Diencephalon (tissue), 1 donor: ENCODE measurements at places on chromosomes 5 and 9. TPM values are rescaled to one million over a fixed set of nuclear protein-coding genes. Genes with fewer than 3 reads are reported as not detected.

Gene ZBTB34
- total RNA-seq: 33.9 TPM

Gene PDCD1LG2
- 0.23 TPM for total RNA-seq

Gene VAV2
- total RNA-seq: 17.5 TPM

Gene DELE1
- 34.1 TPM for total RNA-seq

Gene MLANA
- not detected for total RNA-seq

Gene PCDHGC4
- 91.6 TPM for total RNA-seq

Gene KCNV2
- total RNA-seq: not detected

Gene N4BP3
- total RNA-seq: 12.5 TPM

Gene CDC37L1
- total RNA-seq: 33.0 TPM

Gene PTPN3
- 23.5 TPM for total RNA-seq

Gene FBP2
- total RNA-seq: 0.23 TPM

Gene PCDH12
- total RNA-seq: 3.2 TPM

Gene NTRK2
- 272 TPM for total RNA-seq

Gene PCSK5
- total RNA-seq: 18.5 TPM

Gene PCDHGB5
- 24.0 TPM for total RNA-seq

Gene SLC36A2
- not detected for total RNA-seq
